ENCODE measurements at places on chromosomes 2 and 18.

- DNase-seq, result no peak
Measured at GRCh38 chr2:217231212-217231611, 371.3 kb upstream of the TNP1 start.

- DNase-seq, result no peak
Measured at GRCh38 chr2:120875431-120875830, 139.8 kb downstream of the GLI2 start.

DNA sequence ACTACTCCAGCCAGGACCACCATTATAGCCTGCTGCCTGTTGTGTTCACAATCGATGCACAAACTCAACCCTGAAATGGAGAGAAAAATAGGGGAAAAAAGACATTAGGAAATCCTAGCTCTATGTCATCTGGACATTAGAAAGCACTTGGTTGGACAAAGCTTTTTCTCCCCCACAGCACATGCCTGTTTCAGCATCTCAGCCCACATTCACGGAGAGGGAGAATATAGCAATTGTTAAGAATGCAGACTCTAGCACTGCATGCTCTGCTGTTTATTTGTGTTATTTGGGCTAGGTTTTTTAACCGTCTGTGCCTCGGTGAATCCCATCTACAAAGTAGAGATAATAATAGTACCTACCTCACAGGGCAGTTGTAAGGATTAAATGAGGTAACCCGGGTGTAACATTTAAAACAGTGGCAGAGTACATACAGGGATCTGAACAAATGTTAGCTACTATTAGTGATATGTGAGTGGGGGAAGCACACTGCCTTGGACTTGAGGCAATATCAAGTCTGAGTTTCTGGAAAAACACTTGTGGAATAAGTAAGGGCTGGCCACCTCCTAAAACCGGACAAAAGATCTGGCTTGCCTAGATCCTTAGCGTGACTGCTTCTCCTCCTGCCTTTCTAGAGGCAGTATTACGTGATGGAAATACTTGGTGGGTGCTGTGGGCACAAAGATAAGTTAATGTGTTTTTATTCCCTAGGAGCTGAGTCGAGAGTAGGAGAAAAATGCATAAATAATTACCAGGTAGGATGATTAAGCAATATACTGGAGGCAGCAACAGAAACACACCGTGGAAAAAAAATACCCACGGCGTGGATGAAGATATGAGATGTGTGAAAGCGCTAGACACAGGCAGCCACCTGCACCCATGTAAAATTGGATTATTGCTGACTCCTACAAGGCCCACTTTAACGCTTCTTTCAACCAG lies 1.0 kb upstream of the PPP1CB start:
- DNase-seq, result peak; percentile 36

- no peak for DNase-seq
Measured at GRCh38 chr18:42745931-42746330, 369.6 kb downstream of the RIT2 start.

- no peak for DNase-seq
Measured at GRCh38 chr2:62344472-62344871, 148.6 kb downstream of the B3GNT2 start.

GRCh38 chr2:67137699-67138098 lies 259.4 kb upstream of the ETAA1 start:
- peak; percentile 33 for DNase-seq

DNA sequence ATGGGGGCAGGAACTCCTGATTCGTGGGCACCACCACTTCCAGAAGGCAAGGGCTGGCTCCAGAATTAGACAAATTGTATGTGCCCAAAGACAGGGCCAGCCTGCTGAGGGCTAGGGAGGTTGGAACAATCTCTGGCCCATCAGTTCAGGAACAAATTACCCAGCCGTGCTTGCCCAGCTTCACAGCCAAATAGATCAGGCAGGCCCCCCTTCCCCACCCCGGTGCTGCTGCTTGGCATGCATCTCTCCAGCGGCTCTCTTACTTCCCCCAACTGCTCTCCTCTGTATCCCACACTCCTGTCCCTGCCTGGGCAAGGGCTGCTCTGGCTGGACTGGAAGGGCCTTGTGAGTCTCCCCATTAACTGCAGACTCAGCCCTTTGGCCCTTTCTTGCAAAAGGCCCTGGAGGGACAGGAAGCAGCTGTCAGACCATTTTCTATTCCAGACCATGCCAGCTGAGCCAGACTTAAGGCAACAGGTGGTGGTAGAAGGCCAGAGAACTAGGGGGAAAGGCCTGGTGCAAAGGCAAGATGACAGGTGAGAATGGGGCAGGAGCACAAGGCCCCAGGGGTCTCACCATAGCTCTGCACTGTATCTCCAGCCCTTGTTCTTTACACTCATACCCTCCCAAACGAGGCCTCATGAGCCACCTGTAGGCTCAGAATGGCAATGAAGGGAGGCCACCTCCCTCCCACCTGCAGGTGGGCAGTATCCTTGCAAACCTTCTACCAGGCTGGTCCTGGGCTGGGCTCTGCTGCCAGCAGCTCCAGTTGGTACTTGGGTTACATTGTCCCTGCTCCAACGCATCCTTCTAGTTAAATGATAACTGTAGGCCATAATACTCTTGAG lies 30.7 kb upstream of the ACAA2 start:
- DNase-seq, result no peak

DNA sequence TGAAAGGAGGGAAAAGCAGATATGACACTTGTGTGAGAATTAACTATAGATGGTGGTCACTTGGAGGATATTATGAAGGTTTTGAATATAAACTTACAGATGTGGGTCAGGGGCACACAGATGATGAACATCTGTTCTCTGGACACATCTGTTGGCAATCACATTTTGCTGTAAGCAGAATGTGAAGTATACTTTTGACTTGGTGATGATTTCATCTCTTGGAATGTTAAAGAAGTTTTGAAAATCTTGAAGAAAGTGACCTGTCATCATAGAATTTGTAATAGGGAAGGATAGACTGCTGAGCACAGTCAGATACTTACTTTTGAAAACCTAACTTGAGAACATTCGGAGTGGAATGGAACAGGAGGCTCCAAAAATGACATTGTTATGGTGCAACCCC lies 40.2 kb downstream of the PIKFYVE start:
- DNase-seq, result no peak

- DNase-seq, result no peak
Measured at GRCh38 chr2:206918263-206918662, 21.1 kb upstream of the CPO start.

- no peak for DNase-seq
Measured at GRCh38 chr2:201403880-201404279, 46.7 kb upstream of the FLACC1 start.

DNA sequence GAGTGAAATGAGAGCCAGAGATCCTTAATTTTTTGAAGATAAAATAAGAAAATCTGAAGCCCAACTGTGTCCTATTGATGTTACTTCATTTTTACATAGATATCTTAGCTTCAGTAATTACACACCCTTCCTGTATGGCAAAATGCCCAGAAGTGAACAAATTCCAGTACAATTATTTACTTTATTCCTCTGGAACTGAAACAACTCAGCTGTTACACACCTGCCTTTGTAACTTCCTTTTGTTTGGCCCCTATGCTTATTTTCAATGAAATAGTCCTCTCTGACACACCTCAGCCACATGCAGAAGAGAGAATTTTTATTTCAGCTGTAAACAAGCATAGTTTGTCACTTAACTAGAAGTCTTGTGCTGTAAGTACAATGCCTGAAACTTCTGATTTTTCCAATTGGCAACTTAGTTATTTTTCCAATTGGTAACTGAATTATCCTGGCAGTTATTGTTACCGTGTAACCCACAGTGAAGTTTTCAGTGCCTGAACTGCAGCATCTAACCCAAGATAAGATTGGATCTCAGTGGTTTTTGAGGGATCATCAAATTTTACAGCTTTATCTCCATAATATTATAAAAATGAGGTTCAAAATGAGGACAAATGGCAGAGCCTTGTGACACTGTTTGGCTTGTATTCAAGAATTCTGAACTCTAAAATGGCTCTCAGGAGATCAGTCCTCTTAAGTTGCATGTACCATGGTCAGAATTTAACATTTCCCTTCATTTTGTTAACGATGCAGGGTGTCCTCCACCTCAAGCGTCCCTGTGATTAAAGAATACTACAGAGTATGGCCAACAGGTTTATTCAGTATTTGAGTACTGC lies 82.6 kb downstream of the PKP4 start:
- peak; percentile 90 for DNase-seq

GRCh38 chr2:172084395-172084644 lies 987 bp upstream of the DLX1 start:
- no peak for DNase-seq

- no peak for DNase-seq
Measured at GRCh38 chr2:189540551-189540950, 40.0 kb downstream of the SLC40A1 start.

- no peak for DNase-seq
Measured at GRCh38 chr2:58107803-58108710, 61.5 kb downstream of the VRK2 start.

DNA sequence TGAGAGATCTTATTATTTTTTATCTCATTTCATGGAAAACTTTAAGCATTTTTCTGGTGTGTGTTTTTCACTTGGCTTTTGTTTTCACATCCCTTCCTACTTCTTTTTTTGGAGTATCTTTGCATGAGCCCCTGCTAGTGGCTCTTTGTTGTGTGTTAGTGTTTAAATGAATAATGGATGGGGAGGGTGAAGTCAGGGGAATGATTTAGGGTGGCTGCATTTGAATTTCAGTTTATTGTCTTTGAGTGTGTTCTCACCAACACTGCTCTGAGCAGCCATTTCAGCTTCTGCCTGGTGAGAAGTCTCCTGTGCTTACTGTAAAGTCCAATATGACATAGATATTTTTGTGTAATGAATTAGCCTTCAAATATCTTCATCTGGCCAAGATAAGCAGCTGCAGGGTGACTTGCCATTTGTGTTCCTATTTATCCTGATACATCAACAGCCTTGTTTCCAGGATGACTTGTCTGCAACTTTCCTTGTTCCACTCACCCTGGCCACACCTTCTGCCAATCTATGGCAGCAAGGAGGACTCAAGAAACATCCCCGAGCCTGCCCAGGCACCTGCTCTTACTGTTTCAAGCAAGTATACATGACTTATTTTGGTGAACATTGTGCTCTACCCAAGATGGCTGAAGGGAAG lies 182.6 kb downstream of the PDE11A start:
- no peak for DNase-seq

DNA sequence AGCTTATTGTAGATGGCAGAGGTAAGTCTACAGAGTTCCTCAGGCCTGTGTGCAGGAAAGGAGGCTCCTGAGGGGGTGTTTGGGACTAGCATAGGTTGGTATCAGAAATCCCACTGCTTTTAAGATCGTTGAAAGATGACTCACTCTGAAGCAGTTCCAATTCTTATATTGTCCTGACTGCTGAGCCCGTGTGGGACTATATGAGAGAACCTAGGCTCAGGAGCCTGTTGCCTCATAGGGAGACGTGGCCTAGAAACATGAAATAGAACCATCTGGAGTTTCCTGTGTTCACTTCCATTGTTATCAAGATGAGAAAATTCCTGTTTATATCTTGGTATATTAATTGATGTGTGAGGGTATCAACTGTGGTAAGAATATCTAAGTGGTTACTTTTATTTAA lies 5.7 kb downstream of the CCT7 start:
- no peak for DNase-seq

DNA sequence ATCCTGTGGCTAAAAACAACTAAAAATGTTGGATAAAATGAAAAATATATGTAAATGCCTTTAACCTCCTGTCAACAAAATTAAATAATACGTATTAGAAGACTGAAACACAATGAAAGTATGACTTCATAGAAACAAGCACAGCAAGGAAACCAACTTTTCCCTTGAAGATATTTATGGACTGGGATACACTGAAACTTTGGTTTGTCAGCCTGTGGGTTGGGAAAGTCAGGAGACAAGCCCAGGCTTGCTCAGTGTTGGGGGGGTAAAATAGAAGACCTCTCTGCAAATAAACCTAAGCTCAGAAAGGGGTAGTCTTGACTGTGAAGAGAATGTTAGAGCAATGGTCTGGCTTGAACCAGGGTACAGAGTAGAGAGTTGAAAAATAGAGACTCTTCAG lies 454.5 kb downstream of the FBXO15 start:
- no peak for DNase-seq

DNA sequence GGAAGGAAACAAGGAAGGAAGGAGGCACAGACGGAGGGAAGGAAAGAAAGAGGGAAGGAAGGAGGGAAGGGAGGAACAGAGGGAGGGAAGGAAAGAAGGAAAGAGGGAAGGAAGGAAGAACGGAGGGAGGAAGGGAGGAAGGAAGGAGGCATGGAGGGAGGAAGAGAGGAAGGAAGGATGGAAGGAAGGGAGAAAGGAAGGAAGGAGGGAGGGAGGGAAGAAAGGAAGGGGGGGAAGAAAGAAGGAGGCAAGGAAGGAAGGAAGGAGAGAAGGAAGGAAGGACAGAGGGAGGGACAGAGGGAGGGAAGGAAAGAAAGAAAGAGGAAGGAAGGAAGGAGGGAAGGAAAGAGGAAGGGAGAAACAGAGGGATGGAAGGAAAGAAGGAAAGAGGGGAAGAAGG lies 7.6 kb upstream of the ACOXL start:
- DNase-seq, result no peak

- DNase-seq, result no peak
Measured at GRCh38 chr2:48510329-48510728, 19.6 kb upstream of the STON1 start.

DNA sequence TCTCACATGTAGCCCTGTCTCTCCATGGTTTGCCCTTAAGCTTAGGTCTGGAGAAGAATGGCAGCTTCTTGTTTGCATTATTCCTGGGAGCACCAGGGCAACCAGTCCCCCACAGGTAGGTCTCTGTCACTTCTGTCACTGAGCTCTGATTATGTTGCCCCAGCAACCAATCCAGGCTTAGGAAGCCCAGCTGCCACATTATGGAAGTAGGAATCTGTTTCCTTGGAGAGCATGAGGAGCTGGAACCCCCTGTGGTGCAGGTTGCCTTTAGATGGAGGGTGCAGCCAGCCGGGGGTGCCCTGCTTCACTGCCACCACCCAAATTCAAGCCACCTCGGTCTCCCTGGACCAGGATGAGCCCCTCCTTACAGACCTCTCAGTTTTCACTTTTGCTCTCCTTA lies 4.8 kb downstream of the RESP18 start:
- peak; percentile 23 for DNase-seq

- DNase-seq, result no peak
Measured at GRCh38 chr2:109427661-109428091, 186.1 kb downstream of the SEPTIN10 start.

GRCh38 chr2:203240491-203240890 lies 1.7 kb downstream of the CYP20A1 start:
- DNase-seq, result no peak

- DNase-seq, result peak; percentile 94
Measured at GRCh38 chr18:60372596-60372995, at the start of gene MC4R. Gene MC4R, minus strand, starts transcription at chr18:60372775. Its CDS starts 426 bp downstream, at chr18:60372349.

- DNase-seq, result no peak
Measured at GRCh38 chr2:128260239-128261138, 58.2 kb downstream of the HS6ST1 start.

GRCh38 chr18:25066516-25066915 lies 285.4 kb downstream of the ZNF521 start:
- DNase-seq, result no peak
